Myocyte (in vitro differentiated cells): ENCODE measurements at places on chromosomes 7 and 10. TPM values are rescaled to one million over a fixed set of nuclear protein-coding genes. Genes with fewer than 3 reads are reported as not detected.

DNA sequence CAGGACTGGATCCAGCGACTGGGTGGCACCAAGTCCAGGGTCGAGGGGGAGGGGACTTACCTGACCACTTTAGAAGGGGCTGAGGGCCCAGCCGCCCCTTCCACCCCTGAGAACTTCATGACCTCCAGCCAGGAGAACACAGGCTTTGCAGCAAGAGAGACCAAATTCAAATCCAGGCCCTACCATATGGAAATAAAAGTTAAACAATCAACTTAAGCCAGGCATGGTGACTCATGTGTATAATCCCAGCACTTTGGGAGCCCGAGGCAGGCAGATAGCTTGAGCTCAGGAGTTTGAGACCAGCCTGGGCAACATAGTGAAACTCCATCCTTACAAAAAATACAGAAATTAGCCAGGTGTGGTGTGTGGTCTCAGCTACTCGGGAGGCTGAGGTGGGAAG is 61.9 kb downstream of the COL13A1 start:
- DNase-seq: no peak

GRCh38 chr10:61623161-61623560 is 39.6 kb upstream of the CABCOCO1 start:
- peak; percentile 80 for DNase-seq

The CYP3A7 gene
- 0.29 and 0.47 TPM in 2 replicates for total RNA-seq

The SNX10 gene
- total RNA-seq: not detected in 2 replicates

GRCh38 chr7:44438816-44439215 is 51.6 kb downstream of the NUDCD3 start:
- no peak for DNase-seq

GRCh38 chr10:123648595-123648994 is 17.6 kb upstream of the GPR26 start:
- DNase-seq: no peak

GRCh38 chr7:26880852-26881251 is 16.5 kb upstream of the SKAP2 start:
- no peak for DNase-seq

The FANK1 gene
- 1.4 and 2.5 TPM in 2 replicates for total RNA-seq

GRCh38 chr10:63268149-63268797 is 135.1 kb downstream of the NRBF2 start:
- DNase-seq: peak; percentile 50

The CHRM2 gene
- total RNA-seq: 0.32 and 0.78 TPM in 2 replicates

GRCh38 chr10:77162697-77163096 is 474.9 kb downstream of the KCNMA1 start:
- DNase-seq: peak; percentile 34

DNA sequence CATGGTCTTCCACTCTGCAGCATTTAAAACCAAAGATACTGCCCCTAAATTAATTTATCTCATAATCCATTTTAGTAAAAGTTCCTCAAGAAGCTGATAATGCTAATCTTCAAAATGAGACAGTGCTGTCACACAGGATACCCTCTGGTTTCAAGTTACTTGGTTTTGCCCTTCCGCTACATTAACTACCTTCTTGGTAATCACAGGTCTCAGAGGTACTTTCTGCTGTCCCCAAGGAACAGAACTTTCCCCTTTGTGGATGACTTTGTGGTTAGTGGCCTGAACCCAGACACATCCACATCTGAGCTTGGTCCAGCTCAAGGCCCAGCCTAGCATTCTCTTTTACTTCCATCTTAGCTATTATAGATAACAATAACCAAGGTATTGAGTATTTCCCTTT is 88.8 kb upstream of the TMEM26 start:
- DNase-seq: no peak

- DNase-seq: no peak
Observed at GRCh38 chr7:135659159-135659846, 3.0 kb upstream of the STMP1 start.

The LDB3 gene
- total RNA-seq: 107 and 137 TPM in 2 replicates

The FKBP6 gene
- 0.11 TPM in 1 of 2 replicates, not detected in the other for total RNA-seq

The C1GALT1 gene
- total RNA-seq: 164 and 171 TPM in 2 replicates

The C10orf88 gene
- 14.6 and 14.8 TPM in 2 replicates for total RNA-seq

- peak; percentile 97 for DNase-seq
Observed at GRCh38 chr7:123655614-123656013, at the start of gene LMOD2. Gene LMOD2 (plus strand): TSS chr7:123655866. CDS start chr7:123655964, 98 bp downstream.

The KCNH2 gene
- 6.9 and 8.7 TPM in 2 replicates for total RNA-seq

The CALHM1 gene
- 0.31 TPM in 1 of 2 replicates, not detected in the other for total RNA-seq

The PDSS1 gene
- 2.0 and 5.0 TPM in 2 replicates for total RNA-seq

- DNase-seq: no peak
Observed at GRCh38 chr10:59435707-59436106, 73.4 kb upstream of the FAM13C start.

DNA sequence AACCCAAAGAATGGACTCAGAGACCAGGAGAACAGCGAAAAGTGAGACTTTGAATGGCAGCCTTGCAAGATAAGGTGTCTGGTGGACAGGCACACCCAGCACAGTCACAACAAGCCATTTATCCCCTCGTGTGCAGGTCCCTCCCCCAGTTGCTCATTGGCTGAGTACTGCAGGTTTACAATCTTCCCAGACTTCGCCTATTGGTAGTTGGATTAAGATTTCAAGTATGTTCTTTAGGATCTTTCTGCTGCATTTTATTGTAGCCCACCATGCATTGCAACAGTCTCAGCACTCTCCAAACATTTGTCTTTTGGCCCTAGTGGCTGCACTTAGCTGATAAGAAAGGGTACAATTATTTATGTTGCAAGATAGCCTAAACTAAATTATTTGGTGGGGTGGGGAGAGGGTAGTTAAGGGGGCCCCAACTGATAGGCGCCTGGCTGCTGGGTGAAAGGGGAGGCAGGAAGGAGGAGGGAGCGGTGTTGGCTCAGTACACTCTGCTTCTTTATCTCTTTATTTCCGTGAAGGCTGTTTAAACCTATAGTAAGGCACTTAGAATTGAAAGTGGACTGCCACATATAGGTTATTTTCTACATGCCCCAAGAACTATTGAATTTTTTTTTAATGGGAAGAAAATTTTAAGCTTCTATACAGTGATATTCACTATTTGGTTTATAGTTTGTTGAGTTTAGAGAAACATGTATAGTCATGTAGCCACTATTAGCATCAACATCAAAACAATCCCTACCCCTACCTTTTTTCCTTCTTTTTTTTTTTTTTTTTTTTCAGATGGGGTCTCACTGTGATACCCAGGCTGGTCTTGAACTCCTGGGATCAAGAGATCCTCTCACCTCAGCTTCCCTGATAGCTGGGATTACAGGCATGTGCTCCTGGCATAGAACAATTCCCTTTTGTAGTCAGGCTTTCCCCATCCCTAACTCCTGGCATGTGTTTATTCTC is 54.2 kb downstream of the GUSB start:
- DNase-seq: no peak

The TMEM176A gene
- total RNA-seq: not detected in 2 replicates

The ZNF239 gene
- 1.7 and 3.6 TPM in 2 replicates for total RNA-seq

The LZTS2 gene
- total RNA-seq: 134 and 204 TPM in 2 replicates

- peak; percentile 51 for DNase-seq
Observed at GRCh38 chr10:34758447-34758996, 56.6 kb downstream of the PARD3 start.

DNA sequence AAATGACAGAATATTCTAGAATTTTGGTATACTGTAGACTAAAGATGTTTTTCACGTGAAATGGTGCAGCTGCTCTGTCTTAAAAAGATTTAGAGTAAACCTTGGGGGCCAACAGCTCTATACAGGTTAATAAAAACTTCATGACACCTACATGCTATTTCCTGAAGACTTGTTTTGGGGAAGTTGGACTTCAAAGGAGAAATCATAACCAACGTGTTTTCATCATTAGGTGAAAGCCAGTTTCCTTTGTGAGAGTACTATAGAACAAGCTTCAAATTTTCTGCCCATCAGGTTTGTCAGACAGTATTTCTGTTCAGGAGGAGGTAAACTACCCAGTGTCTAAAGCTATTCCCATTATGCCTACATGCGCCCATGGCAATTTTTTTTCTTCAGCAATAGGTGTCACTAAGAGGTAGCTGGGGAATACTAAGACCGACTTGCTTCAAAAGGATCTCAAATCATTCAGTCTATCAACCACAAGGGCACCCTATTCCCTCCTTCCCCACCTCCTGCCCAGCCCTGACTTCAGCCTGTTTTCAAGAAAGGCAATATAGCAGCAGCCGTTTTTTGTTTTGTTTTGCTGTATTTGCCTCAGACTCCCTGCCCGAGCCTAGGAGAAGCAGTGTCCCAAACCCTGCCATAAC is 237.3 kb upstream of the SP8 start:
- DNase-seq: no peak

- peak; percentile 48 for DNase-seq
Observed at GRCh38 chr10:4315551-4315950, 510.5 kb upstream of the AKR1E2 start.

GRCh38 chr7:134691546-134692343 is 45.1 kb downstream of the BPGM start:
- DNase-seq: no peak

The TFEC gene
- 0.26 TPM in 1 of 2 replicates, not detected in the other for total RNA-seq

DNA sequence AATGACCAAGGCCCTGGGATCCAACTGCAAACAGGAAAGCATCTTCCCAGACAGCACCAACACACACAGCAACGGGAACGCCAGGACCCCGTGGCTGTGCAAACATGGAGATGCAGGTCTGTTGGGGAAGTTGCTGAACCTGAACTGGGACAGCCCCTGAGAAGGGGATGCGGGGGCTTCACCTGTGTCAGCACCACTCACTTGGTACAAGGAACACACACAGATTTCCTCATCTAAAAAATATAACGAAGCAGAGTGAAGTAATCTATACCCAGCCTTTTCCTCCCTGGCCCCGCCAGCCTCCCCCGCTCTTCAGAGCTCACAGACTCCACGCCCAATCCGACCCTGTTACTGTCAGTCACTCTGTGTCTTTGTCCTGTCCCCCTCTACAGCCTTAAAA is 93.0 kb downstream of the PTPRN2 start:
- no peak for DNase-seq

GRCh38 chr7:127413326-127413725 is 20.8 kb upstream of the ZNF800 start:
- no peak for DNase-seq

GRCh38 chr10:24771943-24772694 is 48.4 kb upstream of the ARHGAP21 start:
- no peak for DNase-seq

DNA sequence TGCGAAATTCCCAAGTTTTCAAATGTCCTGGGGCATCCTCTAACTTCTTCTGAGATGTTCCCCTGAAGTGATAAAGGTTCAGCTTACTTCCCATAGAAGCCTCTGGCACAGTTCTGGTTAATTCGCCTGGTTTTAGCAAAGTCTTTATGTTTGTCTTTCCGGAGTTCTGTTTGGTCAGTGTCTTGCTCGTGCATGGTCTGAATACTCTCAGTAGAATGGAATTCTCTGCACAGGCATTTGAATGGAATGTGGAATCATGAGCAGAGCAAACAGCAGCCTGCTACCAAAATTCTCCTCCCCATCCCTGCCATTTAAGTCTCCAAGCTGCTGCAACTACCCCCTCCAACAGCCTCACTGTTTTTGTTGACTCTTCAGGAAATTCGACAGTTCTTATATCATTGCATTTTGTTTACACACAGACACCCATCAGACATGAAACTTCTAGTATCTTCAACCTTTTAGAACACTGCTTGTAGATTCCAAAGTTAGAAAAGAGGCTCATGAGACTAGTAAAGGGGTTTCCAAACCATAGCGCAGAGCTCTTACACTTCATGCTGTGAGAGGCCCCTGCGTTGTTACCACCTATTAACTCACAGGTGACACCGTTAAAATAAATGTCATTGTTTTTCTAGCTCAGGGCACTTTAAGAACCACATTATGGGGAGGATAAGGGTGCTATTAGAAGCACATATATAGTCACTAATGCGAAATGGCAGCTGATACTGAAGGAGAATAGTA is 129.7 kb downstream of the PLCE1 start:
- peak; percentile 75 for DNase-seq

- peak; percentile 83 for DNase-seq
Observed at GRCh38 chr7:95545007-95545615, 51.2 kb downstream of the PDK4 start.

DNA sequence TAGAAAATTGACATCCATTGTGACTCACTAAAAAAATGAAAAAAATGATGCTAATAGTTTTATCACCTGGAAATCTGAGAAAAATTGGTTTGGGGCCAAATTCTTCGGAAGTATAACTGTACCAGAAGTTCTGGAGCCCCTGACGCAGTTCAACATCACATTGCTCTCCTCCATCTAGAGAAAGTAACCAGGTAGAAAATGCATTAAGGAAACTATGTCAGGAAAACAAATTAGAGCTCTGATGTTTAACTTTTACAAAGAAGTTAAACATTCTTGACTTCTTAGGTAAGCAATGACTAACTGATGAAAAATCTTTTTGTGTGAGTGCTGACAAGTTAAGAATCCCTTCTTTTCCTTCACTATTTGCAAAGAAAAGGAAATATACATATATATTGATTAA is 61.1 kb upstream of the TMEM196 start:
- DNase-seq: no peak

- DNase-seq: no peak
Observed at GRCh38 chr7:135285547-135286233, 52.1 kb downstream of the STRA8 start.

The CFAP43 gene
- not detected in 2 replicates for total RNA-seq

DNA sequence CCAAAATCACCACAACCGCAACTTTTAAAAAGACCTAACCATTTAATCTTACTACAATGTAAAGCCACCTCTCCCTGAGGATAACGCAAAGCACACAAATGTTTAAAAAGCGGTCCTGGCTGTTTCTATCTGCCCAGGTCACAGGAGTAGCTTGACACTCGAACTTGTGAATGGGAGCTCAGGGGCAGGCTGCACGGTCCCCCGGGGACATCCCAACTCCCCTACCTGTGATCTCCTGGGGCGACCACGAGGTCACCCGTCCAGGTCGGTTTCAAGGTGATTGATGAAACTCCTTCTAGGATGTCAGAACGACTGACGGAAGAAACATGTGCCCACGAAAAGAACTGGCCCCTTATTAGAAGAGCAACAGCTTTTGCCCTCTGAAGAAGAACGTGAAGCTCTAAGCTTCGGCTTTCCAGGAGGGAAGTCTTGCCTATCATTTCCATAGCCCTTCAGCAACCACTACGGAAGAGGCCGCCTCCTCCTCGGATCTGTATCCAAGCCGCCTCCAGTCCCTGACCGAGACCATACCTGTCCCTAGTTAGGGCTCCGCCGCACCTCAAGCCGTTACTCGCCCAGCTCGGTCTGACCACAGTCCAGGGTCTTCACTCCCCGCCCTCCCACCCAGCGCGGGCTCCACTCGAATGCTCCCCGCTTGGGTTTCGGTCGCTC is 459 bp downstream of the CYCS start:
- peak; percentile 10 for DNase-seq

- DNase-seq: no peak
Observed at GRCh38 chr10:95295031-95295755, 4.4 kb upstream of the PDLIM1 start.
